ENCODE measurements at places on chromosomes 16 and 17.
A peak's percentile ranks its signal among the peaks of the same experiment; 100 is the strongest.

- DNase-seq: no peak
These were observed 42.3 kb upstream of the CCNF start for GRCh38 chr16:2386990-2387389.

DNA sequence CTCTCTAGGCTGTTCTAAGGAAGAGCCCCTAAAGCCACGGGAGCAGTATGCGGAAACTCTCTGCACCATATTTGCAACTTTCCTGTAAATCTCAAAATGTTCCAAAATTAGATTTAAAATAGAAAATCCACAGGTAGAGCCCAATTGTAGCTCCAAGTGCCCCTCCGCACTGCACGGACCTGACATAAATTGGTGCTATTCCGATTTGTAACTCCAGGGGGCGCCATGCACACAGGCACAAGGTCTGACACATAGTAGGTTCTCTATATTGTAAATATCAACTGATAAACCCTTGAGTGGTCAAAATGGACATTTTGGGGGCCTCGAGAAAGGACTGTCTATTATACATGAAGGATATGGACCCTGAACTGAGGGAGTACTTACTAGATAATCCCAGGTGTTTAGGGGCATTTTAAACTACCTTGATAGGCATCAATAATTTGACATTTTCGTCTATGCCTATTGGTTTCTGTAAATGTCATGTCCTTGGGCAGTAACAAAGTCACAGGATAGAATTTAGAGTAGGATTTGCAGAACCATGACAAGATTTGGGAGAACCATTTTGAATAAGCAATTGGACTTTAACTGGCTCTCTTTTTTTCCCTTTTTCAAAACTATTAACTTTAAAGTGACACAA is 36.6 kb upstream of the TMEM132E start:
- no peak for DNase-seq

GRCh38 chr16:804193-805048 is 3.9 kb upstream of the GNG13 start:
- DNase-seq: no peak

GRCh38 chr17:75838410-75838809 is 5.8 kb downstream of the UNC13D start:
- no peak for DNase-seq

- DNase-seq: no peak
These were observed 36.3 kb downstream of the SLC47A1 start for GRCh38 chr17:19569785-19570543.

DNA sequence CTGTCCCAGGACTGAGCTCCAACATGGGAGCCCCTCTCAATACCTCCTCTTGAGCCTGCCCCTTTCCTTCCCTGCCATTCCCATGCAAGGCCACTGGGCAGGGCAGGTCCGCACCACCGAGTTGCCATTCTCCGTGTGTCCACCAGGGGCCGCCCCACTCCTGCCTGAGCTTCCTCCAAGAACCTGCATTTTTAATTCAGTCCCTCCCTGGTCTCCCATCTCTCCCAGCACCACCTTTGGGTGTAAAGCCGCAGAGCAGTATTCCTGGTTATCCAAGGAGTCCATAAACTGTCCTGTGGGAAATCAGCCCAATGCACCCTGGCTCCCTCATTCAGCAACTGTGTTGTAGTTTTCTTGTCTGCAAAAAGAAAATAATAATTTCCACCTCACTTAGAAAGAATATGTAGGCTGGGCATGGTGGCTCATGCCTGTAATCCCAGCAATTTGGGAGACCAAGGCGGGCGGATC is 15.9 kb upstream of the ANKRD40CL start:
- peak; percentile 81 for DNase-seq

- no peak for DNase-seq
These were observed 161.0 kb downstream of the CCDC182 start for GRCh38 chr17:57584050-57584551.

GRCh38 chr16:20675488-20676267 is 21.8 kb downstream of the ACSM1 start:
- DNase-seq: no peak

- DNase-seq: no peak
These were observed 14.9 kb downstream of the CDH16 start for GRCh38 chr16:66903544-66904427.

All from GM18507 (cell line).